ENCODE measurements at places on chromosomes 5 and 9.

GRCh38 chr5:11104651-11105112 is 343.6 kb upstream of the DAP start:
- DNase-seq: no peak

GRCh38 chr5:181053488-181054121 is 13.5 kb downstream of the BTNL9 start:
- DNase-seq: no peak

GRCh38 chr5:133993185-133993936 is 11.4 kb downstream of the VDAC1 start:
- DNase-seq: no peak

DNA sequence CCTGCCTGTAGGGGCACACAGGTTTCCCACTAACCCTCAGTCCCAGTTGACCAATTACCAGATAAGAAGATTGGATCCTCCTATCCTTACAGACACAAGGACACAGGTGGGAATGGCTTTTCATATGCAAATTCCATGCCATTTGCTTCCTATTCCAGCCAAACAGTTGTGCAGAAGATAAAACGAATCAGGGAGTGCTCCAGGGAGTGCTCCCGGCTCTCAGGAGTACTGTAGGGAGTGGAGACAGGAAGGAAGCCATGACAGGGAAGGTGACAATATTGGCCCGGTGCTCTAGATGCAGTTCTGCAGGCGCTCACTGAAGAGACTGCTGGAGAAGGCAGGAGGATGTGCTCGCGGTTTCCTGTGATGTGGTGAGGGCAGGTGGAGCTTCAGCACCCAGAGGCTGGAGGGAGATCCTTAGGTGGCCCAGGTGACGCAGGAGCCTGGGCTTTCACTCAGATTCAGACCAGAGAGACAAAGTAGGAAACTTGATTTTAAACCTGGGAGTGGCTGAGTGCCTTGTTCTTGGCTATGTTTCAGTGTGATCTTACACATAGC is 260.0 kb downstream of the AUH start:
- DNase-seq: peak; percentile 97

GRCh38 chr5:1315709-1316587 is 21.1 kb upstream of the TERT start:
- peak; percentile 100 for DNase-seq

DNA sequence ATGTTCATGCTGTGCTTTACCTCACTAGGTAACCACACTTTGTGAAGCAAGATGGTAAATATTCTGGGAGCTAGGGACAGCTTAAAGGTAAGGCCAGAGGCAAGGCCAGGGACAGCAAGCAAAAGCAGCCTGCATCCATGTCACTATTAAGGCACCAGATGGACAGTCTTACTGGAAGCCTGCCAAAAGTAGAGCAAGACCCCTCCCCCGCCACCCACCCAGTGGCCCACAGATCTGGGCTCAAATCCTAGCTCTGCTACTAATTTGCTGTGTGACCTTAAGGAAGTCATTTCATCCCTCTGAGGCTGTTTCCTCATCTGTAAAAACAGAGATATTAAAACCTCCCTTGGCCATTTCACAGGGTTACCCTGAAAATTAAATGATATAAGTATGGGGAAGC is 13.2 kb upstream of the ERMP1 start:
- DNase-seq: no peak

Measured in Jurkat, Clone E6-1 (cell line).